ENCODE measurements at places on chromosomes 4 and X.

GRCh38 chr4:68416591-68416990, 30.7 kb upstream of the TMPRSS11E start:
- DNase-seq: no peak

GRCh38 chr4:82715731-82716617, 82.6 kb downstream of the SCD5 start:
- no peak for DNase-seq

GRCh38 chr4:100189820-100190642, at the start of gene DDIT4L:
TSS of gene DDIT4L (minus strand) at chr4:100190468. CDS start at chr4:100189983, 485 bp downstream.
- no peak for DNase-seq

DNA sequence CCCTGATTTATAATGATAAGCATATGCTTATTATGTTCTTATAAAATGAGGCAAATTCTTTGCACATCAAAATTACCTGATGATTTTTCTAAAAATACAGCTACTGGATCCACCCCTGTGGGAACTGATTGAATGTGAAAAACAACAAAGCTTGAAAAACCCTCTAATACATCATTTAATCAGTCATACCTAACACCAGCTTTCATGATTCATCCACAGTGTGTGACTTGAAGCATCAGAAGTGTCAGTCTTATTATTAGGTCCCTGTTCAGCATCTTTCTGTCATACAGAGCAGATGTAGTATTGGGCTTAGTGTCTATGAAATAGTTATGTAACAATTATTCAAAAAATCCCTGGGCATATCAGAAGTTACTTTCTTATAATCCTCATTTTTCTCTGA, 671.3 kb upstream of the GALNT7 start:
- DNase-seq: no peak

- no peak for DNase-seq
Measured at GRCh38 chr4:13535708-13536361, 8.5 kb downstream of the NKX3-2 start.

- no peak for DNase-seq
Measured at GRCh38 chr4:98689507-98690174, 31.2 kb upstream of the TSPAN5 start.

- no peak for DNase-seq
Measured at GRCh38 chr4:107908377-107908776, 23.0 kb upstream of the CYP2U1 start.

- no peak for DNase-seq
Measured at GRCh38 chr4:182937268-182938204, 20.4 kb upstream of the DCTD start.

DNA sequence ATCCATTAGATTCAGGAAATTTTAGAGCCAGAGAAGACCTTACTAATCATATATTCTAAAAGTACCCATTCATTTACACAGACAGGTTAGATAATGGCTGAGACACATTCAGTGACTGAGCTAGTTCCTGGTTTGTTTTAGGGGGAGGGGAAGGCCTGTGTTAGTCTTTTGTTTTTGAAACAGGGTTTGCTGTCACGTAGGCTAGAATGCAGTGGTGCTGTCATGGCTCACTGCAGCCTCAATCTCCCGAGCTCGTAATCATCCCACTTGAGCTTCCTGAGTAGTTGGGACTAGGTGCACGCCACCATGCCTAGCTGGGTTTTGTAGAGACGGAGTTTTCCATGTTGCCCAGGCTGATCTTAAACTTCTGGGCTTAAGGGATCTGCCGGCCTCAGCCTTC, 10.1 kb downstream of the RBPJ start:
- DNase-seq: no peak

All from D721Med (cell line).